GM23248 (cell line): ENCODE measurements at places on chromosomes 5 and 9. TPM values are rescaled to one million over a fixed set of nuclear protein-coding genes. Genes with fewer than 3 reads are reported as not detected.
A peak's percentile ranks its signal among the peaks of the same experiment; 100 is the strongest.

Gene FGFR4
- total RNA-seq: not detected in 2 replicates

- DNase-seq: no peak
These were observed 170.1 kb downstream of the SEMA5A start for GRCh38 chr5:9375756-9376155.

Gene IDNK
- total RNA-seq: 1.0 and 1.6 TPM in 2 replicates

- DNase-seq: peak; percentile 57
These were observed 116.2 kb downstream of the PRELID2 start for GRCh38 chr5:145718956-145719355.

GRCh38 chr5:131302506-131302905 is 38.7 kb downstream of the CDC42SE2 start:
- DNase-seq: no peak
